Activated CD8-positive, alpha-beta memory T cell treated with anti-CD3 and anti-CD28 coated beads for 24 hours (primary cell): ENCODE measurements at places on chromosomes 7 and 10.

GRCh38 chr7:119761776-119762175, 511.2 kb upstream of the KCND2 start:
- no peak for DNase-seq

- no peak for DNase-seq
Measured at GRCh38 chr7:17159500-17160037, 138.9 kb upstream of the AHR start.

- DNase-seq = no peak
Measured at GRCh38 chr7:15674586-15674985, 11.9 kb downstream of the MEOX2 start.

DNA sequence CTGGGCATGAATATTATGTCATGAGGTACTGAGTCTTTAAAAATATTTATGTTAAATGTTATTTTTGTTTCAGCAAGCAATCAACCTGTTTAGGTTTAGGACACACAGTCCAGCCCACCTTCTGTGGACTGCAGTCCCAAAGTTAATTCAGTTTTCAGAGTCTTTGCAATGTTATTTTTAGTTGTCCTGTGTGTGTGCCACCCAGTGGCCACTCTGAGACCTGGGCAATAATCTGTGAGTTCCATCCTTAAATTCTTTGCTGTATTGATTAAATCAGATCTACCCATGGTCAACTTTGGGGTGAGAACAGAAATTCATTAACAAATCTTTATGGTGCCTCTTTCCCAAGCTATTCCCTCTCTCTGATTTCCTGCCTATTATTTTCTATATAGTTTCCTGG, 415.1 kb downstream of the CCSER2 start:
- DNase-seq = no peak

- DNase-seq = no peak
Measured at GRCh38 chr10:62919776-62920175, 103.6 kb upstream of the EGR2 start.
